ENCODE measurements at places on chromosomes 12 and 14.

DNA sequence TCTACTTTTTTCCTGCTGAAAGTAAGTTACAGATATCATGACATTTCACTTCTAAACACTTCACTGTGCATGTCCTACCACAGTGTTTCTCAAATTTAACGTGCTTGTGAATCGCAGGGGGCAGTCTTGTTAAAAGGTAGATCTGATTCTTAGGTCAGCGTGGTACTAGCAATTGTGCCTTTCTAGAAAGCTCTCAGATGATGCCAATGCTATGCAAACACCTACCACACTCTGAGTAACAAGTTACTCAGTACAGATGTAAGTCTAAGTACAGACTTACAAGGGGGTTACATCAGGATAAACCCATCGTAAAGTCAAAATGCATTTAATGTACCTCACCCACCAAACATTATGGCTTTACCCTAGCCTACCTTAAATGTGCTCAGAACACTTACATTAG lies 22.4 kb downstream of the TM7SF3 start:
- DNase-seq = no peak

DNA sequence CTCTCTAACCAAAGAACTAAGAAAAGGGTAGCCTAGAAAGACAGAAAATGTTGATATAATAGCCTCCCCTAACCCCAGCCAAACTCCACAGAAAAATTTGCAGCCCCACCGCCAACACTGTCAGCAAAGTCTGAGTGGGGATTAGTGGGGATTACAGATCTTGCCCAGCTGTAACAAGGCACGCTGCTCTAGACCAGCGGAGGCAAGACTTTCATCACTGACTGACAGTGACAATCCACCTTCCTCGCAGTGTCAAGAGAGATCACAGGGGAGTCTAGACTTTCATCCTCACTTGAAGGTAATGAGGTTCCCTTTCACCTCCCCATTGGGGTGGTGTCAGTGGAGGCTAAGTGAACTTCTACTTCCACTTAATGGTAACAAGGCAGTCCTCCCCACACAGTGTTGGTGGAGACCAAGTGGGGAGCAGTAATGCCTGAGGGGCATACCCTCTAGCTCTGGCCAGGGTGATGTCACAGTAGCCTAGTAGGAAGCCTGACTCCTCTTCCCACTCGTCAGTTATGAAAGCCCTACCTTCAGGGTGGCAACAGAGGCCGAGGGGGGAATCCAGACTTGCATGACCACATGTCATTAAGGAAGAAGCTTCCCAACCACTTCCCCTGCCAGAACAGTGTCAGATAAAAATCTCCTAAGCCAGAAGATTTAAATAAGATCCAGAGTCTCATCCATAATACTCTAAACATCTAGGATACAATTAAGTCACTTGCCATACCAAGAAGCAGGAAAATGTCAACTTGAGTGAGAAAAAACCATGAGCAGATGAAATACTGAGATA lies 91.7 kb upstream of the RASSF8 start:
- DNase-seq = no peak

DNA sequence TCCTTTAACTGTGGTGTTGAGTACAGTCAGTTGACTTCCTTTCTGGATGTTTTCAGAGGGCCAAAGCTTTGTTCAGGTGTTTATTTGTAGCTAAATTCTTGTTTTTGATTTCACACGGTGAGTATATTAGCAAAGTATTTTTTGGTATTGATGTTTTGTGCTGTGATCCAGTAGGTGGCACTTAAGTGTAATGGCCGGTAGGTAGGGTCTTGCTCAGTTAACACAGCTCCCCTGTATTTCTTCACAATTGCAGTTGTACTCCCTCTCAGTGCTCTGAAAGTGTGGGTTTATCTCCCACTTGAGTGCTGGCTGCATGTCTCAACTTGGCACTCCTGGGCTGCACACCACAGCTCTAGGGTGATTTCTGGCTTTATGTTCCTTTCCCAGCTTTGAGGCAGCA lies 339.5 kb downstream of the AEBP2 start:
- DNase-seq = no peak

- no peak for DNase-seq
Observed at GRCh38 chr12:68976395-68976841, 43.4 kb upstream of the CPM start.

DNA sequence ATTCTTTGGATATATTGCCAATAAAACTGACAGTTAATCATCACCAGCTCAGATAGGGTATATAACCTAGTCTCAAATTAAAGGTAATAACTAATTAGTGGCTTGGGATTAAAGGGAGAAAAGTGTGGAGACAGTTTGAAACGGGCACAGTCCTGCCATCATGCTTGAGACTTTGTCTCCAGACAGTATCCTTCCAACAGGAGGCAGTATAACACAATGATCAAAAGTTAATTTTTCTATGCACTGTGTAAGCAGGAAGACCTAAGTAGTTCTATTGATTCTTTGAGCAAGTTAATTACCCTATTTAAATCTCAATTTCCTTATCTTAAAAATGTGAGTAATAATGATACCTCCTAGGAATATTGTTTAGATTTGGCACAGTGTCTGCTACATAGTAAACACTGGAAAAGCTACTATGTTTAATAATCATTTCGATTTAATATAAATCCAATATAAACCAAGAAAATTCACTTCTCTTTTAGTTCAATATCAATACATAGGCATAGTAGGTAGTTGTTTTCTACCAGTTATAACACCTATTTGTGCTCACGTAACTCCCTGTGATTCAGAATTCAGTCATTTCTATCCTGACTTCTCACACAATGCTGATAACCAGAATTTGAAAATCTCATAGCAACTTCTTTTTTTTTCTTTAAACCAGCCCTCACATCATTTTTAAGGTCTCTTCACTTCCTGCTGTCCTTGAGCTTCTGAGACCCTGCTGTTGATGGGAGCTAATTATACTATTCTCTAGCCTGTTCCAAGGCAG lies 53.7 kb downstream of the GALNT4 start:
- DNase-seq = no peak

DNA sequence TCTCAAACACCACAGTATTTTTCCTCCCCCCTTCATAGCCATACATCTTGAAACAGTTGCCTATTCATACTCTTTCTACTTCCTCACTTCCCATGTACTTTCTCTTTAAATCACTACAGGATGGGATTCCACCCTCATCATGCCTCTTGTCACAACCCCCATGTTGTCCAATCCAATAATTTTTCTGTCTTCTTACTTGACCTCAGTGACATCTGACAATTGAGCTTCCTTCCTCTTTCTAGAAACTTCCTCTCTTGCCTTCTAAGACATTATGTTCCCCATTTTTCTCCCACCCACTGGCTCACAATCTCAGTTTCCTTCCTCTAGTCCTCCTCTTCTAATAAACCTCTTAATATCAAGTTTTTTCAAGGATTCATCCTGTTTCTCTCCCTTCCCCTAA lies 5.3 kb downstream of the C2CD5 start:
- no peak for DNase-seq

DNA sequence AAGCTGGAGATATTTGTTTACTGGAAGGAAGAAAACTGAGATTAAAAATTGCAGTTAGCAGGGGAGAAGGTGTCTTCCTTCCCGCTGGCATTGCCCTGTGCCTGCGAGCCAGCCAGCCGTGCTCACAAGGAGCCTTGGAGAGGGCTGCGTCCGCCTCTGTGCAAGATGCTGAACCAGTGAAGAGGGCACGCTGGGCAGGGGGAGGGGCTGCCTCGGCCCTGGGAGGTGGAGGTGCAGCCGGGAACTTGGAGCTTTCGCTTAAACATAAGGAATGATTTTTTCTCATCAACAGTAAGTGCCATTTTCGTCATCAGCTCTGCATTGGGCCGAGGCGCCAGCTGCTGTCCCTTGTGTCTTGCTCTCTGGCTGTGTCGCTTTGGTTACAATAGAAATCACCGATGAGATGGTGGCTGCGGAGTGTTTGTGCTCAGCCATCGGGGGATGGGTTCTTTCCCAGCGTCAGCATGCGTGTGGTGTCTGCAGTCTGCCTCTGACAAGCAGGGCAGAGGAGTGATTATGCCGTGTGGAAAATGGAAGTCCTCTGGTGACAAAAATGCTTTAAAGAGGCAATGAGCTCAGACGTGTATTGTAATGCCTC lies 97.3 kb downstream of the ESR2 start:
- DNase-seq = no peak

- no peak for DNase-seq
Observed at GRCh38 chr12:14954269-14954668, 7.1 kb downstream of the ARHGDIB start.

GRCh38 chr12:124403273-124403672 lies 108.4 kb downstream of the RFLNA start:
- no peak for DNase-seq

All from H54 (cell line).